ENCODE measurements at places on chromosomes 5 and 9. TPM values are rescaled to one million over a fixed set of nuclear protein-coding genes. Genes with fewer than 3 reads are reported as not detected.

BRD9 gene
- total RNA-seq = 35.8 TPM

MCTP1 gene
- total RNA-seq = 5.8 TPM

SURF6 gene
- total RNA-seq = 7.6 TPM

GRM6 gene
- total RNA-seq = not detected

LHX2 gene
- total RNA-seq = not detected

BTNL8 gene
- total RNA-seq = not detected

CDH12 gene
- total RNA-seq = not detected

- DNase-seq = no peak
These were observed 280.7 kb downstream of the SPOCK1 start for GRCh38 chr5:137218471-137218870.

DNA sequence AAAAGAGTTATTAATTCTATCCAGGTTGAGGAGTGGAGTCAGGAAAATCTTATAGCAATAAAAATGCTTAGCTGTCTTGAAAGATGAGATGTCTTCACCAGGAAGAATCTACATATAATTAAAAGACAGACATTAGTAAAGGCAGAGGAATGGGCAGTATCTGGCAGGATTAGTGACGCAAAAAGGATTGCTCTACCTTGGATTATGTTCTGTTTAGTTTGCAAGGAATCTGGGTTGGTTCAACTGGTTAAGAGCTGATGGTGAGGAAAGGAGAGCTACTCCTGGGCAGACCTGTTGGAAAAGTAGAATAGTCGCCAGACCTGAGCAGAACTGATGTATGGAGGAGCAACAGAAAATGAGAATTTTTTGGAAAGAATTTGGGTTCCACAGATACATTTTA, 318.5 kb downstream of the ADGRV1 start:
- no peak for DNase-seq

GRCh38 chr5:31453522-31453921, 78.4 kb downstream of the DROSHA start:
- no peak for DNase-seq

GRCh38 chr5:81525690-81526089, 131.8 kb upstream of the ACOT12 start:
- no peak for DNase-seq

- DNase-seq = no peak
These were observed 431.3 kb upstream of the ITGA1 start for GRCh38 chr5:52356311-52356918.

DNA sequence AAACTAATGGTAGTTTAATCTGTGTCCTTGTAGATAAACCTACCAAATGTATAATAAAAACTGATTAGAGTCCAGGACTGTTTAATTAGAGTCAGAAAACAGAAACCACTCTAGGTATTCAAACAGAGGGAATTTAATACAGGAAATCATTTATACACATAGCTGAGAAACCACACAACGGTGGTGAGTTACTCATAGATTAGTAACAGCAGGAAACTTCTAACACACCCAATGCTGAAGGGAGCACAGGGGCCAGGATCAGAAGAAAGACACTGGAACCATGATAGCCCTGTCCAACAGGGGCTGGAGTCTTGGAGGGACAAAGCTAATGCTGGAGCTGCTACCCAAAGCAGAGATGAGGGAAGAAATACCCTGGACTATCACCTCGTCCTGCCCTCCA, 321.0 kb downstream of the ACTL7B start:
- DNase-seq = peak; percentile 96

All from osteoblast (primary cell).